Naive thymus-derived CD8-positive, alpha-beta T cell (primary cell): ENCODE measurements at places on chromosomes 6 and 20.

DNA sequence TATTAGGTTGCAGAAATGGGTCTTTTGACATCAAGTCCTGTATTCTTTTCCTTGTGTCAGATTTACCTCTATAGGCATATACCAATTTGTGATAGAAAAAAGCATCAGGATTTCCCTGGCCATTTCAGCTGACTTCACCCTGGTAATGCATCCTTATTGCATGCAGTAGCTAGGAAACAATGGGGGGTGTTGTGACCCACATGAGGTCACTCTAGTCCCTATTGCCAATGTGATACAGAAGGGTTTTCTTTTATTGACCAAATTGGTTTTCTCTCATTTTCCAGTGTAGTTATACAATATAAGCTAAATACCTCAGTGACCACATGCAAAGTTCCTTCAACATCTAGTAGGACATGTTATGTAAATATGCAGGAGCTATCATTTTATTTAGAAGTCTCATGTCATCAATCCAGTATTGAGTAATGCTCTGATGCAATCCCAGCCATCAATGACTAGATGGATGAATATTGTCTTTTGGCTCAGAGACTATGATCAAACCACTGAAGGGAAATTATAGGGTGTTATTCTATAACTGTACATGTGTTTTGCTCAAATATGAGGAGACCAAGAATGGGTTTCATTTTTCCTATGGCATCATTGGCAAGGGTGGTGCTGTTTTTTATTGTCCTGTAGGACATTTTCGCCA lies 177.7 kb downstream of the KLHL32 start:
- DNase-seq: no peak

- no peak for DNase-seq
These were observed 7.0 kb upstream of the PRSS35 start for GRCh38 chr6:83505356-83505755.

- no peak for DNase-seq
These were observed 9.5 kb upstream of the DTNBP1 start for GRCh38 chr6:15672291-15672690.

- no peak for DNase-seq
These were observed 37.8 kb downstream of the CPXM1 start for GRCh38 chr20:2762578-2763131.

- no peak for DNase-seq
These were observed 3.8 kb downstream of the SEC23B start for GRCh38 chr20:18511571-18511970.

DNA sequence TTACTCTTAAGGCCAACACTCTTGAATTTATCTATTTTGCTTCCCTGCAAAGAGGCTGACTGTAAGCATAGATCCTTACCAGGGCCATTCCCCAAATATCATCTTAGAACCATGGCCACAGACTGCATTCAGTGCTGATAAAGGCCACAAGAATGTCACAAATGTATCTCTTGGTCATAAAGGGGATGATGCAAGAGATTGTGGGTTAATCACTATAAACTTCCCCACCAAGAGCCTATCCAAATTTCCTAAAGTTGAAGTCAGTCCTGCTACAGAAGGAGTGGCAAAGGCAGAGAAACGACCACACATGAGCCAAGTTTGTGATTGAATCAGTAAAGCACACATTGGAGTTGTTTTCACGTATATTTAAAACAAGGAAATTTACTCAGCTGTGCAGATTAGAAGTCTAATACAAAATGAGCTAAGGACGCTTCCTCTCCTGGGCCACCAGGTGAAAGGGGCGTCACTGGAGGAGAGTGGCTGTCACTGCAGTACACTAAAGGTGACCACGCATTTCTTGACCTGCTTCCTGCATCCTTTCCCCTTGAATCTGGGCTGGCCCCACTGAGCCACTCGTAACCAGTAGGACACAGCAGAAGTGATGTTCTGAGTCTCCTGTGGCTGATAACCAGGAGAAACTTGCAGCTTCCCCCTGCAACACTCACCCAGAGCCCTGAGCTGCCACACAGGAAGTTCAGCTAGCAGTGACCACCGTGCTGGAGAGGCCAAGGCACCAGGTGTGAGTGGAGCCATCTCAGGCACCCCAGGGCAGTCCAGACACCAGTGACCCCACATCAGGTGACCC lies 181.9 kb downstream of the SYNDIG1 start:
- no peak for DNase-seq

DNA sequence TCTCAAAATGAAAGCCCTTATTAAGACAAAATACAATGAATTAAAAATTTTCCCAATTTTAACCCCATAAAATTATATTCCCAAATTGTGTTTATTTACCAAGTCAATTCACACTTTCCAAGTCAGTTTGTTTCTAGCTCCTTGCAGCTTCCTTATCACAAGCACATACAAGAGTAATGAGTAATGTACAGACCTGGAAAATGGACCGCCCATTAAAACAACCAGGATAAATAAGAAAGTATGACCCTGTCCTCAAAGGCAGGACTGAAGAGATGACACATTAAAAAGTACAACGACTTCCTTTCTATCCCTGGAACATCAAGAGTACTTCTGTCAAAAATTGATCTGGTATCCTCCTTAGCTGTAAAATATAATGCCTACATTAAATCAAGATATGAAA lies 47.1 kb upstream of the TMX4 start:
- DNase-seq: no peak

- DNase-seq: peak; percentile 17
These were observed 216.7 kb downstream of the ZDHHC14 start for GRCh38 chr6:157597461-157598312.

- no peak for DNase-seq
These were observed 2.3 kb upstream of the INSM1 start for GRCh38 chr20:20365480-20366161.

DNA sequence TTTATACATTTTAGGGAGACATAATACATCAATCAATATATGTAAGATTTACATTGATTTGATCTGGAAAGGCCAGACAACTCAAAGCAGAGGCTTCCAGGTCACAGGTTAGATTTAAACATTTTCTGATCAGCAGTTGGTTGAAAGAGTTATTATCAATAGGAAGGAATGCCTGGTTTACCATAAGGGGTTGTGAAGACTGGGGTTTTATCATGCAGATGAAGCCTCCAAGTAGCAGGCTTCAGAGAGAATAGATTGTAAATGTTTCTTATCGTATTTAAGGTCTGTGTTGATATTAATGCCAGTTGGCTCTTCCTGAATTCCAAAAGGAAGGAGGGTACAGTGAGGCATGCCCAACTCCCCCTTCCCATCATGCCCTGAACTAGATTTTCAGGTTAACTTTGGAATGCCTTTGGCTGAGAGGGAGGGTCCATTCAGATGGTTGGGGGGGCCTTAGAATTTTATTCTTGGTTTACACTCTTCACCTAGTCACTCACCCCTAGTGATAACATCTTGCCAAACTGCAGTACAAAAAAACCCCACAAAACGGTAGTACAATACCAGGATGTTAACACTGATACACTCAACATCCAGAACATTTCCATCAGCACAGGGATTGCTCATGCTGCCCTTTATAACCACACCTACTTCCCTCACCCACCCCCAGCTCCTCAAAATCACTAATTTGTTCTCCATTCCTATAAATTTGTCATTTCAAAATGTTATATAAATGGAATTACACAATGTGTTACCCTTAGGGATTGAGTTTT lies 259.6 kb upstream of the PLN start:
- no peak for DNase-seq

GRCh38 chr6:92271091-92271490 lies 1148.3 kb downstream of the EPHA7 start:
- DNase-seq: no peak

GRCh38 chr20:64104667-64105451 lies 2.5 kb downstream of the NPBWR2 start:
- DNase-seq: no peak

GRCh38 chr6:138522611-138523010 lies 23.3 kb upstream of the NHSL1 start:
- DNase-seq: no peak

GRCh38 chr20:18166241-18166881 lies 28.7 kb downstream of the KAT14 start:
- no peak for DNase-seq

GRCh38 chr20:53763707-53764414 lies 170.2 kb upstream of the ZNF217 start:
- DNase-seq: no peak

- DNase-seq: no peak
These were observed 33.3 kb upstream of the ARMH2 start for GRCh38 chr6:24831771-24832716.

- peak; percentile 38 for DNase-seq
These were observed 49.4 kb upstream of the IRF4 start for GRCh38 chr6:341914-342831.
